ENCODE measurements at places on chromosomes 2 and 18.

- DNase-seq, result no peak
Observed at GRCh38 chr2:188956290-188956689, 17.9 kb upstream of the COL3A1 start.

DNA sequence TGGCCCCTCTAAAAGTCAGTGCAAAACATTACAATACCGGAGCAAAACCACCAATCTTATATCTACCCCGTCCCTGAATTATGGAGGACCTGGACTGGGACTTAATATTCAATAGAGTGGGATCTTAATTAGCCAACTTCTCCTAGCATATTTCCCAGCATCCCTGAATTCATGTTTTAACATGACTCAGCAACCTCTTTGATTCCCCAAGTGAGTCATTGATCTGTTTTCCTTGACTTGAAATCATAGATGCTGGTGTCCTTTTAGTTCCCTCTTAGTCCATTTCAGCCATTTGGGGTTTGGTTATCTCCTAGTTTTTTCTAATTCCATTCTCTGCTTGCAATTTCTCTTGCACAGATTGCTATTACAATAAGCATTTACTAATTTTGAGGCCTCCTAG lies 677.7 kb upstream of the CELF4 start:
- DNase-seq, result no peak

GRCh38 chr2:212953170-212953920 lies 198.1 kb downstream of the IKZF2 start:
- no peak for DNase-seq

DNA sequence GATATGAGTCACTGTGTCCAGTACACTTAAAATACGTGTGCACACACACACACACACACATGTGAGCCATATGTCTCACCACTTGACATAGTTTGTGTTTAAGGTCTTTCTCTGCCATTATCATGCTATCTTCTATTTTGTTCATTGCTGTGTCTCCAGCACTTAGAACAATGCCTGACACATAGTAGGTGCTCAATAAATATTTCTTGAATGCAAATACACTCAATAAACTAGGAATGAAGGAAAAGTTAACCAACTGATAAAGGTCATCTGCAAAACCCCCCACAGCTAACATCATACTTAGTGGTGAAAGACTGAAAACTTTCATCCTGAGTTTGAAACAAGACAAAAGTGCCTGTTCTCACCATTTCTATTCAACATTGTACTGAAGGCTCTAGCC lies 4.4 kb downstream of the MOCOS start:
- DNase-seq, result no peak

DNA sequence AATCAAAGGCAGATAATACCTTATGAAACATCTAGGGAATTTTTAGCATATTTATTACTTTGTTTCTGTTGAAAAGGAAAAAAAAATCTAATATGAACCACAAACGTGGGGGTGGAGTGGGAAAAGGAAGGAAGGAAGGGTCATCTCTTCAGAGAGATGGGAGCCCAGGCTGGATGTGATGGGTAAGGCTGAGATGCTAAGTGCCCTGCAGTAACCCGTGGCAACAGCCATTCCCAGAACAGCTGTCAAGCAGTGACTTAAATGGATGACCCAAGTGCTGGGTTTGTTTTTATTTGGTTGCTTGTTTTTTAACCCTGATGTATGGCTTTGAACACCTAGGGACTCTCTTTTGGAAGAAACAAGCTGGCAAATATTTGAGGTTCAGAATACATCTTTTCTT lies 50.7 kb upstream of the KLF7 start:
- no peak for DNase-seq

DNA sequence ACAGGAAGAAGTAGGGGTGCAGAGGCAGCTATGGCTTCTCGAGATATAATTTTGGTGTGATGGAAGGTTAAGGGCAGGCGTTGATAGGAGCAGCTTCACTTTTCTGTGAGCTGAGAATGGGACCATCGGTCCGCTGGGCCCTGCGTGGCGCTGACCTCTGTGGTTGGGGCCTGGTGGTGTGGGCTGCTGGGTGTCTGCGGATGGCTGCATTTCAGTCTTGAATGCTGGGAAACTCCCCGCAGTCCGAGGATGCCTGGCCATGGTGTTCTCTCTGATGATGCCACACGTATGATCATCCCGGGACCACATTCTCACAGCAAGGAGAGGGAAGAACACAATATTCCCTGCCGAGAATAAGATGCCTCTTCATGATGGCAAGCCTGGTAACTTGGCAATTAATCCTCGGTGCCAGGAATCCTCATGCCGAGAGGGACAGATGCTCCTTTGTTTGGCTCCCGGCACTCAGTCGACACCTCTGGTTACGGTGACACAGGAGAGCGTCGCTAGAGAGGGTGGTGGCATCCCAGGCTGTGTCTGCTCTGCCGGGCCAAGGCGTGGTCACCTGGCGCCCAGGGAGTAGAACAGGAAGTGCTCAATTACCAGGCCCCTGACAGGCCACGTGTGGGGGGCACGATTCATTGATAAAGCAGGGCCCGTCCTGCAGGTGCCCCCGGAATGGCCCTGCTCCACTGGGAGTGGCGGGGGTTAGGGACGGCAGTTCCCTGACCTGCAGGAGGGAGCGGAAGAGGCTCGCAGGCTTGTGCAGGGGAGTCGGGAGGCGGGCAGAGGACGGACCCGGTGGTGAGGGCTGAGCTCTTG lies 119.4 kb upstream of the CTDP1 start:
- no peak for DNase-seq

GRCh38 chr2:234970477-234970882 lies 18.7 kb downstream of the SH3BP4 start:
- DNase-seq, result no peak

DNA sequence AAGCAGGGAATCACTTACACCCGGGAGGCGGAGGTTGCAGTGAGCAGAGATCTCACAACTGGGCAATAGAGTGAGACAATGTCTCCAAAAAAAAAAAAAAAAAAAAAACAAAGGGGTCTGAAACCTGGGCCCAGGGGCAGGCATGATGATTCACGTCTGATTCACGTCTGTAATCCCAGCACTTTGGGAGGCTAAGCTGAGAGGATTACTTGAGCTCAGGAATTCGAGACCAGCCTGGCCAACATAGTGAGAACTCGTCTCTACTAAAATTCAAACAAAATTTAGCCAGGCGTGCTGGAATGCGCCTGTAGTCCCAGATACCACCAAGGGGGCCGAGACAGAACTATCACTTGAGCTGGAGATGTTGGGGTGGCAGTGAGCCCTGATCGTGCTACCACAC lies 30.3 kb downstream of the TEX44 start:
- no peak for DNase-seq

DNA sequence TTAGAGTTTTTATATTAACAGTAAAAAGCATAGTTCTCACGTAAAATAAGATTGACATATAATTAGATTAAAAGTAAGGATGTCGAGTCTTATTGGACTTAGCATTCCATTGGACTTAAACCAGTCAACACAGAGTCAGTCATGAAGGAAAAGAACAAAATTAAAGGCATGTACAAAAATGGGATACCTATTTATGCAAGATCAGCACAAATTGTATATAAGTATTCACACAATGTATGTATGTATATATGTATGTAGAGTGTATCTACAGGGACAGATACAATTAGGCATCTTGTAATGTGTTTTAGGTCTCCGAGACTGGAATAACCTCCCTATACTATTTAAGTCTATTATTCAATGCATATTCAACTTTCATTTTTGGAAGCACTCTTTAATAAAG lies 419.1 kb downstream of the PARD3B start:
- no peak for DNase-seq

DNA sequence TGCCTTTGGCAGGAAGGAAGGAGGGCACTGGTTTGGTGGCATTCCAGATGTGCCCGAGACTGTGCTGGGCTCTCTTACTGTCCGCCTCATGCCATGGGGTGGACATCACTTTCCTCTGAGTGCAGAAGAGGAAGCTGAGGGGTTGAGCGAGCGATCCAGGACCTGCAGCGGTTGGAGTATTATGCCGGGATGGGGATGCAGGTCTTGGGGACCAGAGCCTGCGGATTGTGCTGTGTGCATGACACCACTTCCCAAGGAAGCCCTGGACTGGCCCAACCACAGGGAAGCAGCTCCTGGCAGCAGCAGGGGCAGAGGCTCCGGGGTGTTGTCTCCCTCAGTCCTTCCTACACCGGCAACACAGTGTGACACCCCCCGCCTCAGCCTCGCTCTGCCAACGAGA lies 44.5 kb downstream of the ATP6V1C2 start:
- DNase-seq, result no peak

- DNase-seq, result no peak
Observed at GRCh38 chr2:94982675-94983074, 42.8 kb upstream of the MAL start.

DNA sequence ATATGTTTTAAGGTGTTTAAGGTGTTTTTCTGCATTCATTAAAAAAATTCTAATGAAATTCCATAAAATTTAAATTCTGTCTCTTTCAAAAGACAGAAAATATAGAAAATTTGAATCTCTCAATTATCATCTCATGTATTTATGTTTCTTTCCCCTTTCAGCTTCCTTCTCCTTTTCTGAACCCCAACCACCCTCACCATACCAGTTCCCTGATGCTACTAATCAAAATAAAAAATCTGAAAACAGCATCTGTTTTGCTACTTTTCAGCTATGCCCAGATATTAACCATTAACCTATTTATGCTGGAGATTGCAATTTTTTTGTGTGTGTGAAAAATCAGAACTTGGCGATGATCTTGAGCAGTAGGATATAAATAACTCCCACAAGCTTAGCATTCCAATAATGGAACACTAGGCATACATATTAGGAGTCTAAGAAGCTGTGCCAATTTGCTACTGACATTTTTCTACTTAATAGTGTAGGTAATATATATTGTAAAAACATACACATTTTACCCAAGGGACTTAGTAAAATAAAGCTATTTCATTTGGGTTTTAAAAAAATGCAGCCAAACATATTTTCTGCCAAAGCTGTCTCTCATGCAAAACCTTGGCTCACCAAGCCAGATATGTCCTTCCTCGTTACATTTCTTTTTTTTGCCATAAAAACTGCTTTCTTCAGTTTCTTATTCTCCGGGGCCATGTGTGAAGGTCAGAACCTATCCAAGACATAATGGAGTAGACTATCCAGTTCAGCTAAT lies 32.6 kb upstream of the AGPS start:
- no peak for DNase-seq

GRCh38 chr2:43312755-43313641 lies 86.6 kb upstream of the ZFP36L2 start:
- DNase-seq, result no peak

GRCh38 chr18:72762515-72763122 lies 105.2 kb downstream of the NETO1 start:
- no peak for DNase-seq

DNA sequence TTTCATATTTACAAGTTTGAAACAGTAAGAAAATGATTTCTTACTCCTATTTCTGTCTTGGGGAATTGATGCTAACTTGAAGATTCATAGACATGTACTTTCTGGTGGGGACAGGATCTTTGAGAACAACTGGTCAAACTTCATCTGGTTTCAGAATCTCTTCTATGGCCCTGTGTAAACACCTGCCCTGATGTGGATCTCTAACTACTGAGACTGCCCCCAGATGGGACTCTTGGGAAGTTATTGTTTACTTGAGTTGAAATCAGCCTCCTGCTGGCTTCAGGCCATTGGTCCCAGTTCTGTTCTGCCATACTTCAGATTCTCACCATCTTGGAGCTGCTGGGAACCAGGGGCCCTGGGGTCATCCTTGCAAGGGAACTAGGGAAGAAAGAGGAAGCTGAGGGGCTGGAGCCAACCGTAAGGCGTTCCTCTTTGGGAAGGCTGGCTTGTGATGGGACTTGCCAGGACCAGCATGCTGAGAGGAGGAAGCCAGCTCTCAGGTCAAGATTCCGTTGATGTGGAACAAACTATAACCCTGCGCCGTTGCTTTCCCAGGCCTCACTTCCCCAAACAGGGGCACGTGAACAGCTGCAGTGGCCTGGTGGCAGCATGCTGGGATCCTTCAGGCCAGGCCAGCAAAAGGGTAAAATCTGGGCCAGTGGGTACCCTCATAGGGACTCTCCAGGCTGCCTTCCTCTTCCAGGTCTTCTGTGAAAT lies 135.5 kb upstream of the CXCR4 start:
- DNase-seq, result no peak

DNA sequence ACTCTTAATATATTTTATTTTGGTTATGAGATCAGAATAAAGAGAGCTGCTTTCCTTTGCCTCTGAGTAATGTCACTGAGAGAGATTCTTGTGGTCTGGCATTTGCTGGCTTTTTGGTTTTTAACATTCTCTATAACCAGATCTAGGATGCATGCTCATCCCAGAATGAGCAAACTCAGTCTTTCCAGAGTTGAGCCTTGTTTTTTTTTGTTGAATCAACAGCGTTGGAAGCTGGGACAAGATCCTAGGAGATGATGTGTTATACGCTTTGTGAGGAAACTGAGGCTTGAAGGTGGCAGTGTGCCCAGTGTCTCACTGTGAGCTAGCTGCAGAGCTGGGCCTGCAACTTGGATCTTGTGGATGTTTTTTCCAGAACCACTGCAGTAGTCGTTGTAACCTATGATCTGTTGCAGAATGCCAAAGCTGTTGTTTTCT lies 19.5 kb downstream of the MYO1B start:
- DNase-seq, result no peak

DNA sequence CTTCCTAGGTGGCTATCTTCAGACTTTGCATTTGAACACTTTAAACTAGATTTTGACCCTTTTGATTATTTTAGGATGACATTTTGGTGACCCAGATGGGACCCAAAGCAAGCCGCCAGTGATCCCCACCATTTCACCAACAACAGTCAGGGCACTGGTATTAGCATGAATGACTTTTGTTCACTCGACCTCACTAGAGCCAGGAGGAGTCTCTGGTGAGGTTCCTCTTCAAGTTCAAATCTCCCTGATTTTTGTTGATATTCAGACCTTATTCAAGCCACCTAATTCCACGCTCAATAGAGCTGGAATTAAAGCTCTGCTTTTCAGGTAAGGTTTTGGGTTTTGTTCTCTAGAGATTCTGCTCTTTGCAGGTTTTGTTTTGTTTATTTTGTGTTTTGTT lies 202.3 kb downstream of the MREG start:
- DNase-seq, result no peak

- no peak for DNase-seq
Observed at GRCh38 chr2:35343135-35343534, 1012.4 kb upstream of the CRIM1 start.

DNA sequence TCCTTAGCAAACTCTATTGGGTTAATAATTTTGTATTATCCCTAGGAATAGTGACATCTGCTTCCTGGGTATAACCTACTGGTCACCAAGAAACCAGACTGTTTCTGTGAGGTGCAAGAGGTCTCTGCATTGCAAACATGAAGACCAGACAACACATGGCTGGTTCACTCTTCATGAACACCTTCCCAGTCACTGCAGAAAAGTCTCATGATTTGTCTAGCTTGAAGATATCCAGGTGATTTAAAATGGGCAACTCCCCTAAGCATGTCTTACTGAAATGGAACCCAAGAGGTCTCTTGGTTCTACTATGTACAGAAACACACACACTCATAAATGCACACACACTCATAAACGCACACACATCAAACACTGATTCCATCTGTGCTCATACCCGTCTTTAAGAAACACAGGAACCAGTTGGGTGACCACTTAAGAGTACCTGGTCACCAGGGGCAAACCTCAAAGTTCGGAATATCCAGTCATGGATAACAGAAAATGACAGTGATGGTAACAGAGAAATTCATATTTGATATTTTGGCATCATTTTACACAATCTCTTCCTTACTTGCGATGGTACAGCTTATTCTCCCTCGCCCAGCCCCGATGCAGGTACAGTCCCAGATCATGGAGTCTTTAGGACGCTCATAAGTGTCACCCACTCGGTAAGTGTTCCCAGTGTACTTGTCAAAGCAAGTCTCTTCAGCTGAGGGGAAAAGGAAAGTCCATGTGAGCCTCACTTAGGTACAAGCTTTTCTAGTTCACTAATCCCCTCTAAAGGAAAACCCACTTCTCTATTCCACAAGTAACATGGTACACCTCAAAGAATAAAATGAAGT lies 2.9 kb downstream of the FN1 start:
- no peak for DNase-seq
